ENCODE measurements at places on chromosomes 7 and 10.

- no peak for DNase-seq
These were observed 500.3 kb upstream of the MKI67 start for GRCh38 chr10:128626397-128627000.

- no peak for DNase-seq
These were observed 10.7 kb downstream of the NCOA4 start for GRCh38 chr10:46019569-46020343.

DNA sequence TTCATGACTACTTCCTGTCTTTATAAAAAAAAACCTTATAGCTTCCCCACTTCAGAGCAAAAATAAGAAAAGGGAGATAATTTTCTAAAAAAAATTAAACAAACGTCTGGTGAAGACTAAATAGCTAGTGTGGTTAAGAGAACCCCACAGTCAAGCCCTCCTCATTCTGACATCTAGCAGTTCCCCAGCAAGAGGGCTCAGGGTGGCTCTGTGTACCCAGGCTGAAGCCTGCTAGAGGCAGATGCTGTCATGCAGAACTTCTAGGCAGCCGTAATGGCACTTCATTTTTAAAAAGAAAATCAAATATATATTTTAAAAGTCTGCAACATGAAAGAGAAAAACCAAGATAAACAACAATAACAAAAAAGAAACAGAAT lies 223.1 kb upstream of the KLF14 start:
- no peak for DNase-seq

DNA sequence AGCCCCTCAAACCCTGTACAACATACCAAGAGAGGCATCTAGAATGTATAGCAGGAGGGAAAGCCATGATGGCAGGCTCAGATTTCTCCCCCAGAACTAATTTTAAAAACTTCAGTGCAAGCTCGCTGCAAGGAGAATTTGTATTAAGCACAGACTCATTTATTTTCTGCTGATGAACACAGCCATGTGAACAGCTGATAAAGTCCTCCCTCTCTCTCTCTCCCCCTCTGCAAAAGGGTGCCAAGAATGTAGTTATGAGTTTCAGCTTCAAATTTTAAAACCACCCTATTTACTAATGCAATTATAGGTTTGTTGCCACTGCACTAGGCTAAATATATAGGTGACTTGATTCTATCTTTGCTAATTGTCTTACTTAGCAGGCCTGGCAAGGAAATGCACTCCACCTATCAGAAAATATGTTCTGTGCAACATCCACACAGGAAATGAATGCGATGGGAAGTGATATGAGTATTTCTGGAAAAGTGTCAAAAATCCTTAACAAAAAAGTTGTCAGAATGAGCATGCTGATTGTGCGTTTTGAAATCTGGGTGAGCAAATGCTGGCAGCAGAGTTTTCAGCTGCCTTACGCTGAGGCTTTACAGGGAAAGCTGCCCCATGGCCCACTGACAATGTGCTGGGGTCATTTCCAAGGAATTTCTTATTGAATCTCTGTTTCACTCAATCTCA lies 43.4 kb upstream of the GHITM start:
- no peak for DNase-seq

- peak; percentile 91 for DNase-seq
These were observed at the start of gene GJC3 for GRCh38 chr7:99928994-99929729. GJC3 (minus strand) TSS chr7:99929620; CDS start chr7:99929620, 0 bp downstream.

DNA sequence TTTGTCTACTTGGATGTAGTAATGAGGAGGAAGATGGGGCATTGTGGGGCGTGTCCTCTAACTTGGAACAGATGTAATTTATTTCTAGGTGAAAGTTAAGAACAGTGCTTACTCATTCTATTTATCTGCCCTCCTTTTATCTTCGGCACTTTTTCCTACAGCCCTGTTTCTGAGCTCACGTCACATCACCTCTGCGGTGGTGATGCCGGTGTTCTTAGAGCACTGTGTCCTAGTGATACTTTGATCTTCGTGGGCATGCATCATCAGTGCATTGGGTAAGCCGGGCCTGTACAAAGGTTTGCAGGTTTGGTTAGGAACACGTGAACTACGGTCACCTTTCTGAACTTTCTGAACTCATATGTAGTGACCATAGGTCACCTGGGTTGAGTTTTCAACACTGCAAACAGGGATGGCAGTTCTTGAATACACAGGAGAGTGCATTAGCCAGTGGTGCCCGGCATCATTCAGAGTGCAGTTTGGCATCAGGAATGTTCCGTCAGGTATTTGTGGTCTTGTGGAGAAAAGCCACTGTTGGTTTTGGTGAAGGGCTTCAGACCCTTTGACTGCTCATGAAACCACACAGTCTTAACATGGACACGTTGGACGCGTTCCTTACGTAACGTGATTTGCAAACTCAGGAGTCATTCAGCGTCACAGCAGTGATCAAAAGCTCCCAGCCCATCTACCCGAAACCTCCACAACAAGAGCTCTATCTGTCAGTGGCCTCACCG lies 5.6 kb downstream of the POR start:
- DNase-seq = no peak

DNA sequence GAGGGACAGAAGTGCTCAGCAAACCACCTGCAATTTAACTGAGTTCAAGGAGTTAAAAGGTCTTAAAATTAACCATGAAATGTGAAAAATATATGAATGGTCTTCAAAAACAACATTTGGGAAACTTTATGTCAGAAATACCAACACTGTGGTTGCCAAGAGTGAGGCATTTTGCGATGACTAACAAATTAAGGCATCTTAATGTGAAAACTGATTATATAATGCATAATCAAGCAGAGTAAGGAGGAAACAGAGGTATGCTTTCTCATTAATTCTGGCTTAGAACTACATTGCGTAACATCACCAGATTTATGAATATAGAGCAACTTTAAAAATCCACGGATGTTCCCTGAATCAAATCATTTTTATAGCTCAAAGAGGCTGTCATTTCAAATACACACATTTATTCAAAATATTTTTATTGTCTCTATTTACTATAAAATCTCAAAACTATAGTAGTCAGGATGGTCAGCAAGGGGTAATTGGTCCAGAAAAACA lies 335.5 kb downstream of the LRRTM3 start:
- DNase-seq = no peak

DNA sequence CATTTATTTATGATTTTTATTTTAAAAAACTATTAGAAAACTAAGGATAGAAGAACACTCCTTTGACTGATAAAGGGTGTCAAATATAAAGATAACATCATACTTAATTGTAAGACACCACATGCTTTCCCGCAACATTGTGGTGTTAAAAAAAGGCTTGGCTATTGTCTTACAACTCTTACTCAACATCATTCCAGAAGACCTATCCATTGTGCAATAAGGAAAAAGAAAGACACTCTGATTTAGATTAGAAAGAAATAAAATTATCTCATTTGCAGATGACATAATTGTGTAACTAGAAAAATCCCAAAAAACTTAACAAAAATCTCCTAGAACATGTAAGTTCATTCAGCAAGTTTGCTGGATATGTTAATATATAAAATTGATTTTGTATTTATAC lies 296.7 kb upstream of the GNAI1 start:
- no peak for DNase-seq

DNA sequence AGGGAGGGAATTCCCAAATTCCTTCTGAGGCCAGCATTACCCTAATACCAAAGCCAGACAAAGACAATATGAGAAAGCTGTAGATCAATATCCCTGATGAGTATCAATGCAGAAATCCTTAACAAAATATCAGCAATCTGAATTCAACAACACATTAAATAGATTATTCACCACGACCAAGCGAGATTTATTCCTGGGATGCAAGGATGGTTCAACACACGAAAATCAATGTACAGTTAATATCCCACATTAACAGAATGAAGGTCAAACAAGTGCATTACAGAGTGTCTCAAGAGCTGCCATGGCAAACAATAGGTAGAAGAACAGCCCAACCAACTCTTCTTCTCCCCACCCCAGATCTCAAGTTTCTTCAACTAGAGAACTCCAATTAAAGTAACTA lies 6.1 kb downstream of the ECD start:
- DNase-seq = no peak

- DNase-seq = no peak
These were observed 171.1 kb upstream of the KLF6 start for GRCh38 chr10:3955955-3956617.

- DNase-seq = no peak
These were observed 128.1 kb downstream of the SLIT1 start for GRCh38 chr10:97057491-97058235.

DNA sequence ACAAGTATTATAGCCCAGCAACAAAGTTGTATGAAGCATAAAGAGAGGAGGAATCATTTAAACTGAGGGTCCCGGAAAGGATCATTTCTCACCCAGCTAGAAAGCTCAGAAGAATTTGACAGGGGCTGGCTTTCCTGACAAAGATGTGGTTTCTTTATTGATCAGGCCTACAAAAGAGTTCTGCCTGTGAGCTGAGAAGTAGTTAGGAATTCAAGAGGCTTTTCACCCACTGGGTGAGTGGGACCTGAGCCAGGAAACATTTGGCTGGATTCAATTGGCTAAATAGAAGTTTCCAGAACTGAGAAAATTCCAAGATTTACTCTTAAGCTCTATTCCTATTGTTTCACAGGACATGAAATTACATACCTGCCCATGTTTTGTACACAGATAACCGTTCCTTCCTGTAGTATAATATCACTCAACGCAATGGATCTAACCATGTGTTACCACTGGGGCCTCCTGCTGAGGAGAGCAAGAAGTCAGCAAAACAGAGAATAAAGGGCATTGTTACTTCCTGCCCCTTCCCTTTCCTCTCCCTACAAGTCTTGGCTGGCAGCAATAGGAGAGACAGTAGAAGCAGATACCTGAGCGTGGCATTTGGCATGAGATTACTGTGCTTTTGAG lies 53.9 kb upstream of the PAPSS2 start:
- no peak for DNase-seq

GRCh38 chr10:15725603-15726002 lies 5.9 kb upstream of the ITGA8 start:
- DNase-seq = peak; percentile 61

DNA sequence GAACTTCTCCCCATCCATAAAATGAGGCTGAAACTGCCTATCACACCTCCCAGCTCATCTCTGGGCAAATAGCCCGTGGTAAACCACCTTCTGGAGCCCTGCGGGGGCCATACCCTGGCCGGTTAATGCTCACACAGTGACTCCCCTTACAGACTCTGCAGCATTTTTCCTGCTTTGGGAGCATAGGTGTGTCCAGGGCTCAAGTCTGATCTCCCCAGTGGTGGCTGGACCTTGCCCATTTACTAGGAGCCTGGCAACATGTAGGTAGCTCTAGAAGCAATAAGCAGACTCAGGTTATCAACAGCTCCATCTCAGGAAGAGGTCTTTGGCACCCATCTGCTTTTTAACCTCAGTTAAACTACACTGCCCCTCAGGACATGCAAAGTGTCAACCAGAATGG lies 5.5 kb upstream of the CDHR1 start:
- no peak for DNase-seq

- DNase-seq = no peak
These were observed 2.1 kb upstream of the JMJD1C start for GRCh38 chr10:63467841-63468240.

GRCh38 chr7:74586258-74587175 lies 71.0 kb upstream of the GTF2I start:
- DNase-seq = no peak

GRCh38 chr7:2823130-2823529 lies 21.0 kb downstream of the GNA12 start:
- DNase-seq = no peak

- DNase-seq = no peak
These were observed 960.7 kb upstream of the CELF2 start for GRCh38 chr10:10056961-10057360.

- DNase-seq = no peak
These were observed 450.0 kb downstream of the IPMK start for GRCh38 chr10:57817741-57818140.

DNA sequence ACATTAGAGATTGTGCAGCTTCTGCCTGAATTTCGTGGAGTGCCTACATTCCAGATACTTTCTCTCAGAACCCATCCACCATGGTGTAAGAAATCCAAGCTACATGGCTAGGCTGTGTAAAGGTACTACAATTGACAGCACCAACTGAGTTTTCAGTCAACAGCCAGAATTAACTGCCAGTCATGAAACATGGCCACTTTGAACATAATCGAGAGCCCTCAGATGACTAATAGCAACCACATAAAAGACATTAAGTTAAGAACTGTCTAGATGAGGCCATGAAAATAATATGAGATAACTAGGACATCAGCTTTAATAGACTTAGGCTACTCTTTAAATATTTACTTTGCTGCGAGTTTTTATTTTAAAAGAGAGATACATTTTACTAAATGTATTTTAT lies 1106.8 kb upstream of the LRRTM3 start:
- peak; percentile 1 for DNase-seq

- DNase-seq = no peak
These were observed 82.0 kb downstream of the CPXM2 start for GRCh38 chr10:123809632-123810031.

DNA sequence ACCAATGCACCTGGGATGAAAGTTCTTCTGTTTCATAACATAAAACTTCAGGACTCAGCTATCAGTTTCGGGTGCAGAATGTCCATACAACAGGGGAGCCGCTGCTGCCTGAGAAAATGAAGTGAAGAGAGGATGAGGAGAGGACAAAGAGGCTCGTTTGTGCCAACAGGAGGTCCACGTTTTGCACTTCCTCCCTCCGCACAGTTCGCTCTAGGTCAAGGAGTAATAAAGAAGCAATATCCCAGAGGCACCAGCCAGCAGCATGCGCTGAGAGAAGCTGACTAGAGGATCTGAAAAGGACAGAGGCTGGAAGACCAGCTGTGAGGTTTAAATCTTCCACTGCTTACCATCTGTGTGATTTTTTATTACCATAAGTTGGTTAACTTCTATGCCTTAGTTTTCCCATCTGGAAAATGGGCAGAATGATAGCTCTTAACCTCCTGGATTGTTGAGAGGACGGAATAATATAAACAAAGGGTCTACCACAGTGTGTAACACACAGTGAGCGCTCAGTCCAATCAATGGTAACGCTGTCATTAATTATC lies 709 bp downstream of the GPAM start:
- DNase-seq = no peak

DNA sequence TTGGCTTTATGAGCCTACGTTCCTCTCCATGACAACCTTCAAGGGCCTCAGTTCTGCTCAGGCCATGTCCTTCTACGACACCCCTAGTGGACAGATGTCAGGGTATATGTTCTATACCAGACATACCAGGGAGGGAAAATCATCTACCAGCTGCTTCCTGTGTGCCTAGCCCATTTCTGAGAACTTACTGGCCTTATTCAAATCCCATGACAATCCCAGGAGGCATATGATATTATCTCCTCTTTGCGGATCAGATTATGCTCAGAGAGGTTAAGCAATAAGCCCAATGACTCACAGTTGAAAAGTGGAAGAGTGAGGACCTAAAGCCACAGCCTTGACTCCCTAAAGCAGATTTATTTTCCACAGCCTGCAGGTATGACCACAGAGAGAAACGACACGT lies 139.3 kb downstream of the GLI3 start:
- DNase-seq = no peak

GRCh38 chr10:30366351-30366750 lies 17.3 kb upstream of the MTPAP start:
- DNase-seq = no peak

DNA sequence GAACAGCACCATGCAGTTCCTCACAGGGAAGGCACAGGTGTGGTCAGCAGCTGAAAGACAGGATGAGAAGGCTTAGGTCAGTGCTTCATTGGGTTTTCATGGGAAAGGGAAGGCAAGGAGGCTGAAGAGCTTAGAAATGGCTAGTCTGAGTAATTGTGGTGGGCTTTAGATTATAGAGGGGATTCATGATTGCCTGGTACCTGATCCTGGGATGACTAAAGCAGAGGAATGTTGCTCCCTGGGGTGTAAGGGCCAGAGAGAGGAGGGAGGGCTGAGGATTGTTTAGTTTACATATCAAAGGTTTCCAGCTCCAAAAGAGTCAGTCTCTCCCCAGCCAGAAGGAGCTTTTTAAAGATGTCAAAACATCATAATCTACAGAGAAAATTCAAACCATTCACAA lies 396.3 kb upstream of the POM121L12 start:
- no peak for DNase-seq
